ENCODE measurements at places on chromosomes 1 and 21.

DNA sequence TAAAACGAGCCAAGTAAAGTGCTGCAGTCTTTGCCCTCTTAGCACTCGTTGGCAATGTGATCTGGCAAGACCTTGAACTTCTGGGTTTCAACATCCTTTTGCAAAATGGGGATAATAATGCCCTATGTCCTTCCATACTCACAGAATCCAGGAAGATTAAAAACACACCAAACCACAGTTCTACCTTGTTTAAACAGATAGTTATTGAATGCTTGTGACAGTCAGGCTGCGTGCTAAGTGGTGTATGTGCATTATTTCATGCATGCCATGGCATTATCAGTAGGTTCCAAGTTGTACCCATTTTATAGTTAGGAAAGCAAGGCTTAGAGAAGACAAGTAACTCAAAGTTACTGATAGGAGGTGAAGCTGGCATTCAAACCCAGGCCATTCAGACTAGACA lies 308.6 kb upstream of the PROX1 start:
- no peak for DNase-seq

DNA sequence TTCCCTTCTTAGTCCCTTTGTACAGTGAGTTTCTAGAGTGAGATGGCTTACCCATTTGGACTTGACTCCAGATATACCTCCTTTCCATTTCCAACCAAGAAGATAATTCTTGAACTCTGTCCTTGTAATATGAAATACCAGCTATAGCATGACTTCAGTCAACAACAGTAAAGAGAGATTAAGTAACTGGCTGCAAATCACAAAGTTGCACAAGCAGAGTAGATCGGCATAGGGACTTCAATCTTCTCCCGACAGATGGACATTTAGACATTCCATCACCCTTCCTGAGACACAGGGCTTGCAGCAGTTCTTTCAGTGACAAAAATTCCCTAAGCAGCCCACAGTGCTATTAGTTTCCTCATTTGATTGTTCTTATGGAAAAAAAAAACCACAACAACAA lies 44.6 kb downstream of the JAK1 start:
- no peak for DNase-seq

DNA sequence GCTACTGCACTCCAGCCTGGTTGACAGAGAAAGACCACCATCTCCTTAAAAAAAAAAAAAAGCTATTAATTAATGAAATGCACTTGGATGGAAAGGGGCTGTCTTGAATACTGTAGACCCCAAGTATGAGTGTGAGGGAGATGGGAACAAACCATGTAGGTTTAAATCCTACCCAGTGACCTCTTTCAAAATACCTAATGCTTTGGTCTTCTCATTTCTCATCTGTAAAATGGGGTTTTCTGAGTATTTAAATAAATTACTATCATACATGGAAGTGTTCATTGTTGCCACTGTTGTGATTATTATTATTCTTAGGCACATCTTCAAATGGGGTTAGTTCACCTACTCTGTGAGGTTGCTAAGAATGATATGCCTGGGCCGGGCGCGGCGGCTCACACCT lies 17.1 kb upstream of the FUCA1 start:
- DNase-seq: no peak

- DNase-seq: no peak
These were observed 24.0 kb downstream of the PUM1 start for GRCh38 chr1:31041529-31041928.

GRCh38 chr1:176989023-176989422 lies 175.5 kb downstream of the ASTN1 start:
- DNase-seq: no peak

- no peak for DNase-seq
These were observed 31.2 kb upstream of the QSOX1 start for GRCh38 chr1:180123463-180123936.

Measured in cerebellar nuclear complex (tissue), 1 donor.